ENCODE measurements at places on chromosomes 12 and 14.
A peak's percentile ranks its signal among the peaks of the same experiment; 100 is the strongest.

GRCh38 chr12:77214136-77214535, 148.8 kb upstream of the E2F7 start:
- no peak for DNase-seq

DNA sequence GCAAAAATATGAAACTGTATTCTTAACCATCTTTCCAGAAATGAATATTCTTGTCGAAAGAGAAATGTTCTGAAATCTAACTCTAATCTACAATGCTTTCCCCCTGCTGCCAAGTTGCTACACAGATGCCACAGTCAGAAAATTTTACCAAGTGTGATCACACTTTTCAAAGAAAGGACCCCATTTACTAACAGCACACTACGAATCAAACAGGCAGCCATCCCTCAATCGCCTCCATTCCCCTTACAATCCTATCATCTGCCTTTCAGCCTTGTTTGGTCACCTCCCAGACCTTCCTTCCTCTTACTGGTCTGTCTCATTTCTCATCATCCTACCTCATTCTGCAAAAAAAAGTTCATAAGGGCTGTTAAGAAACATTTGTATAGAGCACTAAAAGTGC, 190.1 kb downstream of the MED13L start:
- DNase-seq: no peak

- DNase-seq: no peak
These were observed 80.3 kb downstream of the SYNE2 start for GRCh38 chr14:63933110-63933509.

- DNase-seq: peak; percentile 74
These were observed 3.6 kb downstream of the ISCU start for GRCh38 chr12:108565976-108566375.

GRCh38 chr14:52769887-52770286, 21.5 kb downstream of the GNPNAT1 start:
- no peak for DNase-seq

- DNase-seq: no peak
These were observed 60.8 kb upstream of the CCDC196 start for GRCh38 chr14:66425402-66425801.

GRCh38 chr14:35938770-35939169, 112.6 kb downstream of the BRMS1L start:
- no peak for DNase-seq

GRCh38 chr12:42299392-42300308, 26.2 kb downstream of the ZCRB1 start:
- DNase-seq: no peak

- DNase-seq: no peak
These were observed 846.7 kb downstream of the TMEM121 start for GRCh38 chr14:106372870-106373652.

GRCh38 chr14:37179896-37180502, 7.6 kb upstream of the SLC25A21 start:
- no peak for DNase-seq

DNA sequence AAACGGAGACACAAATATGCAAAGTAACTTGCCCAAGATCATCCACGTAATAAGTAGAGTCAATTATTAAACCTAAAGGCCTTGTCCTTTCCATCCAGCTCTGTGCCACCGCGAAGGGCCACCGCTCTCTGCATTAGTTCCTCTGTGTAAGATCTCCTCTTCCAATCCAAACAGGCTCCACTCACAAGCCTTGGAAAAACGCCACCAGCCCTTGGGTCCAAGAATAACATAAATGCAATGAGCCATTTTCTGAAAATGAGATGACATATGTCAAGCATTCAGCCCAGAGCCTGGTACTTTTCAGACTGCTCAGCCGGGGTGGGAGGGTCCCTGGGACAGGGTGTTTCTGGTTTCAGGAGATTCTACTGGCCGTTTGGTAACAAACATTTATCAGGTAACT, 30.0 kb downstream of the DGLUCY start:
- no peak for DNase-seq

- no peak for DNase-seq
These were observed 105.8 kb downstream of the C12orf50 start for GRCh38 chr12:87923361-87923760.

Measured in HS-27A (cell line).